Breast epithelium (tissue), 4 donors: ENCODE measurements at places on chromosomes 11 and 22. TPM values are rescaled to one million over a fixed set of nuclear protein-coding genes. Genes with fewer than 3 reads are reported as not detected.

DNA sequence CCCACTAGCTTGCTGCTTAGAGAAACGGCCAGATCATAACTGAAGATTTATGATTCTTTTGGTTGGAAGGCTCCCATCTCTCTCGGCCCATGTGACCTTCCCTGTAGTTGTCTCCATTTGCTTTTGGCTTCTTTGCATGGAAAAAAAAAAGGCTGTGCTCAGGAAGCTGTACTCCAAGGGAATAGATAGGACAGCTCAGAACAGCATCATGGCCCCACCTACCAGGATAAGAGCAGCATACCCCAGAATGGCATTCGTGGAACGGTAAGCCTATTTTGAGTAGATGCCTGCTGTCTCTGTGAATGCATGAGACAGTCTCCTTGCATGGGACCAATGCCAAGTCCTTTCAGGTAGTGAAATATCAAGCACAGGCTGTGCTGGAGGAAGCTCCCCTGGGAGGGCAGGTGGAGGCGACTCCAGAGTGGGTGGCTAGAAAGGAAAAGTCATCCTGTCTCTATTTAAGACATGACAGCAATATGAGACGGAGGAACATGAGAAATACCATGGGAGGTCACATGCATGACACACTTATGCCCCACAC, 94.1 kb upstream of the AMOTL1 start:
- DNase-seq = no peak
- no peak overlapping the region for H3K4me3 ChIP-seq
- no peaks in the 10 kb centered on the region for H3K27me3 ChIP-seq
- H3K4me1 ChIP-seq = no peaks in the 10 kb centered on the region
- no peaks in the 10 kb centered on the region for H3K36me3 ChIP-seq

DNA sequence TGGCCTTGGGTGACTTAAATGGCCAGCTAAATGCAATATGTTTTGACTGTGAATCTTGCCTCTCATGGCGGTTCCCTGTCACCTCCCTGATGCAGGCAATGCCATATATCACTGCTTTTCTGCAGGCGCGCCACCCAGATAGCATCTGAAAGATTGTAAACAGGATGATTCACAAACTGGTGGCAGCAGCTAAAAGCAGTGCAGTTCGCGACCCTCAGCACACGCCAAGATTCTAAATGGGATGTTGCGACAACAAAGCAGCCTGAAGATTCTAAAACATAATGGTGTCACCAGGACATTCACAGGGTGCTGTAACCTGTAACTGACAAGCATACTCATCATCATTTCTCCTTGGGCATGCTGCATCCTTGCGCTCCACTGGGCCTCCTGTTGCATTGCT, 440.4 kb upstream of the CADM1 start:
- no peaks in the 10 kb centered on the region for H3K4me1 ChIP-seq
- no peak overlapping the region for H3K27ac ChIP-seq
- no peak for DNase-seq
- H3K4me3 ChIP-seq = no peak overlapping the region
- no peaks in the 10 kb centered on the region for H3K36me3 ChIP-seq
- H3K27me3 ChIP-seq = no peaks in the 10 kb centered on the region

- no peaks in the 10 kb centered on the region for H3K36me3 ChIP-seq
- H3K27ac ChIP-seq = no peak overlapping the region
- H3K27me3 ChIP-seq = no peaks in the 10 kb centered on the region
Observed at GRCh38 chr22:44926124-44926475, 83.7 kb downstream of the PHF21B start.

DNA sequence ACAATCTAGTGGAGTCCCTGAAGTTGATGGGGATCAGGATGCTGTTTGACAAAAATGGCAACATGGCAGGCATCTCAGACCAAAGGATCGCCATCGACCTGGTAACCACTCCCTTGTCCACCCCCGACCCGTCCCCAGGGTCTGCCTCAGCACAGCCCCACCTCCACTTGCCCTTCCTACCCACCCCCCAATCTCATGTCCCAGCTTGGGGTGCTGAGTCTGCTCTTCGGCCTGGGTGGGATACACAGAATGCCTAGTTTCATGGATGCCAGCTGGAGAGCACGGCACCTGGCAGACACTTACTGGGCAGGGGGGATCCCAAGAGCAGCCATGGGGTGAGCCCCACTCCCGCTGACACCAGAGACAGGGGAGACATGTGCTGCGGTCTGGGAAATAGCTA, 12.1 kb downstream of the SERPIND1 start:
- H3K36me3 ChIP-seq = no peaks in the 10 kb centered on the region
- no peak for DNase-seq
- no peaks in the 10 kb centered on the region for H3K27me3 ChIP-seq
- H3K4me1 ChIP-seq = no peaks in the 10 kb centered on the region

GRCh38 chr11:95507794-95508193, 276.8 kb upstream of the SESN3 start:
- DNase-seq = no peak
- peak overlapping the region; percentile 64 for H3K27ac ChIP-seq
- no peaks in the 10 kb centered on the region for H3K27me3 ChIP-seq

DNA sequence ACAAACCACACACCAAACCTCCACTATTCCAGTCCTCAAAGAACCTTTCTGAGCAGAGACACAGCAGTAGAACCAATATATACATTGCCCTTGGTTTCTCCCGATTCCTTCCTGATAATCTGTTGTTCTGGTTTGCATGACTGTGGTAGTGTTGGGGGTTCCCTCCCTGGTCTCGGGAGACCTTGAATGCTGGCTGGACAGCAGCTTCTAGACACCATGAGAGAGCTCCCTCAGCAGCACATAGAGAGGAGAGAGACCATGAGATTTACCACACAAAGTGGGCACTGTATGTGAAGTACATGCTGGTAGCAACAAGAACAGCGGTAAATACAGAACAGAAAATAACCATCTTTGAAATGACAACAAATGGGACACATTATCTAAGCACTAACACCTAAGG, 2.6 kb downstream of the C11orf91 start:
- H3K4me1 ChIP-seq = peaks cover 23% of the 10 kb centered on the region
- no peaks in the 10 kb centered on the region for H3K27me3 ChIP-seq
- no peak for DNase-seq
- no peak overlapping the region for H3K27ac ChIP-seq
- no peak overlapping the region for H3K4me3 ChIP-seq

GRCh38 chr22:26215736-26216135, 46.5 kb downstream of the SEZ6L start:
- H3K27ac ChIP-seq = no peak overlapping the region
- no peak for DNase-seq
- no peak overlapping the region for H3K4me3 ChIP-seq
- no peaks in the 10 kb centered on the region for H3K4me1 ChIP-seq

DNA sequence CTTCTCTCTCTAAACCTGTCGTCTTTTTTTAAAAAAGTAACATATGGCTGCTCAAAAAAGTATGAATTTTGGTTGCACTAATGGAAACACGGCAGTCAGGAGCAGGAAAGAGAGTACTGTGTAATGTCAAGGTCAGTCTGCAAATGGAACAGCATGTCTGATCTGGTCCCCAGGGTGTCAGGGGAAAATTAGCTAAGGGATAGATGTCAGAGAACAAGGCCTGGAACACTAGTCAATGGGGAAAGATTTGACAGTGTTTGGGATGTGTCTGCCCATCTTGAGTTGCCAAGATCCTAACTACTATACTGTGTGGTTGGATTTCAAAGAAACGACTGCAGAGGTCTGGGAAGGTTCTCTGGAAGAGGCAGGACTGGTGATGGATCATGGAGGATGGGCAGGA, 65.7 kb upstream of the PHOX2A start:
- H3K27ac ChIP-seq = no peak overlapping the region
- DNase-seq = no peak
- H3K4me1 ChIP-seq = no peaks in the 10 kb centered on the region

DNA sequence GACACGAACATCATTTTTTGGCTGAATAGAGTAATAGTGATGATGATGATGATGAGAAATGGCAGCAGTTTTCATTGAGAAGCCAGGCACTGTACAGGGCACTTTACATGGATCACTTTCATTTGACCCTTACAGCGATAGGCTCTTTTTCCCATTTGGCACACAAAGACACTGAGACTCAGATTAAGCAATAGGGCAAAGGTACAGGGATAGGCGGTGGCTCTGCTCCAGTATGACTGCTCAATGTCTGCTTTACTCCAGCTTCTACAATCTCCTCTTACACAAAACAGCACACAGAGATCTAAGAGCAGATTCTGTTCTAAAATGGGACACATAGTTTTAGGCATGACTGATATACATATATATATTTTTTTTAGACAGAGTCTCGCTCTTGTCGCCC, 40.6 kb downstream of the MPPED2 start:
- no peaks in the 10 kb centered on the region for H3K36me3 ChIP-seq
- no peaks in the 10 kb centered on the region for H3K27me3 ChIP-seq
- no peak overlapping the region for H3K4me3 ChIP-seq
- no peaks in the 10 kb centered on the region for H3K4me1 ChIP-seq
- no peak overlapping the region for H3K27ac ChIP-seq
- DNase-seq = no peak

GRCh38 chr11:8749202-8749601, 66.6 kb downstream of the RPL27A start:
- H3K4me3 ChIP-seq = no peak overlapping the region
- no peaks in the 10 kb centered on the region for H3K4me1 ChIP-seq
- no peak for DNase-seq
- no peaks in the 10 kb centered on the region for H3K36me3 ChIP-seq

GRCh38 chr11:84899740-84900139, 727.4 kb downstream of the DLG2 start:
- H3K27ac ChIP-seq = no peak overlapping the region
- no peaks in the 10 kb centered on the region for H3K27me3 ChIP-seq
- H3K4me3 ChIP-seq = no peak overlapping the region
- H3K36me3 ChIP-seq = no peaks in the 10 kb centered on the region
- H3K4me1 ChIP-seq = no peaks in the 10 kb centered on the region

GRCh38 chr11:118887206-118887605, 3.5 kb downstream of the CXCR5 start:
- no peaks in the 10 kb centered on the region for H3K36me3 ChIP-seq
- H3K4me1 ChIP-seq = peaks cover 4% of the 10 kb centered on the region
- no peaks in the 10 kb centered on the region for H3K27me3 ChIP-seq
- H3K4me3 ChIP-seq = peak overlapping the region; percentile 3
- no peak overlapping the region for H3K27ac ChIP-seq

GRCh38 chr11:123616505-123617198, 37.8 kb downstream of the SCN3B start:
- H3K4me3 ChIP-seq = no peak overlapping the region
- no peak overlapping the region for H3K27ac ChIP-seq
- no peaks in the 10 kb centered on the region for H3K27me3 ChIP-seq
- H3K4me1 ChIP-seq = no peaks in the 10 kb centered on the region
- peak; percentile 18 for DNase-seq

- H3K4me3 ChIP-seq = no peak overlapping the region
- no peaks in the 10 kb centered on the region for H3K27me3 ChIP-seq
- H3K27ac ChIP-seq = peak overlapping the region; percentile 1
- no peak for DNase-seq
- no peaks in the 10 kb centered on the region for H3K4me1 ChIP-seq
Observed at GRCh38 chr11:83007909-83008580, 63.7 kb downstream of the RAB30 start.

GRCh38 chr11:3161309-3161708, 3.8 kb downstream of the OSBPL5 start:
- no peaks in the 10 kb centered on the region for H3K36me3 ChIP-seq
- H3K27ac ChIP-seq = no peak overlapping the region
- no peaks in the 10 kb centered on the region for H3K27me3 ChIP-seq

DNA sequence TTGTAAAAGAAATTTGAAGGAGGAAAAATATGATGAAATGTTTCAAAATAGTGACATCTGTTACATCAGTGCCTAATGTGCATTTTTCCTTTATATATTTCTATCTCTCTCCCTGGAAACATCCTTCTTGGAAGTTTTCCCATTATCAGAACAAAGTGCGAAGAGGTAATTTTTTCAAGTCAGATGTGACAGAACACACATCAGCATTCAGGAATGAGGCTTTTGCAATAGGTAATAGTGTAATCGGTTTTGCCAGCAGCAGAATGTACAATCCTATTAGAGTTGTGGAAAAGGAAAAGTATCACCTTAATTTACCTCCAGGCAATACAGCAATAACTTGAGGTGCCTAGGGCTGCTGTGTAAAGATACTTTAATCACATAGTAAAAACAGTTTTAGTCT, 275.8 kb downstream of the FAT3 start:
- no peak overlapping the region for H3K4me3 ChIP-seq
- no peak for DNase-seq
- H3K27ac ChIP-seq = no peak overlapping the region
- no peaks in the 10 kb centered on the region for H3K27me3 ChIP-seq
- no peaks in the 10 kb centered on the region for H3K4me1 ChIP-seq
- no peaks in the 10 kb centered on the region for H3K36me3 ChIP-seq

Gene C11orf52
- 19.0 TPM for total RNA-seq

Gene EHBP1L1
- total RNA-seq = 33.4 TPM

Gene ZNF214
- 3.0 TPM for total RNA-seq

Gene FAM111B
- 0.66 TPM for total RNA-seq

Gene NXPE2
- total RNA-seq = 0.80 TPM

Gene AGBL2
- total RNA-seq = 0.16 TPM

Gene BRSK2
- total RNA-seq = 0.80 TPM
